T-helper 2 cell (primary cell): ENCODE measurements at places on chromosomes 5 and 9.

GRCh38 chr5:148991566-148991965 lies 71.3 kb downstream of the SH3TC2 start:
- no peak for DNase-seq

GRCh38 chr9:132381966-132382541 lies 24.6 kb downstream of the TTF1 start:
- DNase-seq = no peak

DNA sequence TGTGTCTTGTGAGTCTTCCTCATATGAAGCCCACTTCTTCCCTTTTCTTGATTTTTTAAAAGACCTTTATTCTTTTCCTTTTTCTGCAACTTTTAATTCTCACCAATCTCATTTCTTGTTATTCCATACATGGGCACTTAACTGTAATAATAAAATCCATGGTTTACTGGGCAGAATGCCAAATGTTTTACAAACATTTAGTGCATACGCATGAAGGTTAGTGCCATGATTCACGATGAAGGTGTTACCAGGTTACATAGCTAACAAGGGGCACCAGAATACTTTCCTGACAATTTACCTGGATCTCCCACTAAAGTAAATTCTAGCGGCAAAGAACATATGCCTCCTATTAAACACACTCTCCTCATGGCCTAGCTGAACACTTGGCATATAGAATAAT lies 28.5 kb downstream of the MAN2A1 start:
- DNase-seq = no peak

DNA sequence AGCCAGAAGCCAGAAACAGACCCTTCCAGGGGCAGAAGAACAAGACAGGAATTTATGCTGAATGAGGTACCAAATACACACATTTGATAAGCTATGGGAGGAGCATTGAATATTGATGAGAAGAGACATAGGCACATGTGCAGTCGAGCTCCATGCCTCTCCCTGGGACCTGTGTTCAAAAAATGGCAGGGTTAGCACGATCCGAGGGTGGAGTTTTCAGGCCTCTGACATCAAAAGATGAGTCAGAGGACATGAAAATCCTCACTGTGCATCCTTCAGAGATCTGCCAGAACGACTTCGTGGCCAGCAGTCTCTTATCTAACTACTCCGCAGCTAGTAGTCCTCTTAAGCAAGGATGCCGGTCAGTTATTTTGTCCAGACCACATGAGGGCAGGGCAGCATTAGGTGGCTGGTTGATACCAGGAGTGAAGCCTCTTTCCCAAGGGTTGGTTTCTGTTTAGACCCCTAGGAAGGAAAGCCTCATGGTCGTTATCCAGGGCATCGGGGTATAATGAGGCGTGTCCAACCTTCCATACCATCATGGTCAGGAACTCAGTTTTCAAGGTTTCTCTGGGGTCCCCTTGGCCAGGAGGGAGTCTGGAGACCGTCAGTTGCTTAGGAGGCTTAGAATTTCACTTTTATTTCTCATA lies 11.6 kb upstream of the CMBL start:
- no peak for DNase-seq

DNA sequence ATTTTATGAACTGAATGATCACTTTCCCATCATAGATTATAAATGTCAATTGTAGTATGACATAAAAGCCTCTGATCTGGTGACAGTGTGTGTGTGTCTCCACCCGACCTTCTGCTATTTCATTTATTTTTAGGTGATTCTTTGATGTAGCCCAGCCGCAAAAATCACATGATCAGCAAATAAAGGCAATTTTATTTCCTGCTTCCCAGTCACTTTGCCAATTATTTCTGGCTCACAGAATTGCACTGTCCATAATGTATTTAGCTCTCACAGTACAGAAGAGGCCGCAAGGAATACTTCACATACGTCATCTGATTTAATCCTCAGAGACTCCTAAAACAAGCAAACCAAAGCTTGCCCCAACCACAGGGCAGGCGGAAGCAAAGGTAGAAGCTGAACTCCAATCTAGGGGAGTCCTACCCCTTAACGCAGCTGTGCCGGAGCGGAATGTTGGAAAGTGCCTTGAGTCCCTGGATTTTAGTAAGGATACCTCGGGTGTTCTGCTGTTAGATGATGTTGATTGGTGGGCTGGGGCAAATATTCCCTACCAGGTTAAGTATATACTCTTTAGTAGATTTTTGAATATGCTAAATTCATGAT lies 384.0 kb upstream of the IRX4 start:
- no peak for DNase-seq

DNA sequence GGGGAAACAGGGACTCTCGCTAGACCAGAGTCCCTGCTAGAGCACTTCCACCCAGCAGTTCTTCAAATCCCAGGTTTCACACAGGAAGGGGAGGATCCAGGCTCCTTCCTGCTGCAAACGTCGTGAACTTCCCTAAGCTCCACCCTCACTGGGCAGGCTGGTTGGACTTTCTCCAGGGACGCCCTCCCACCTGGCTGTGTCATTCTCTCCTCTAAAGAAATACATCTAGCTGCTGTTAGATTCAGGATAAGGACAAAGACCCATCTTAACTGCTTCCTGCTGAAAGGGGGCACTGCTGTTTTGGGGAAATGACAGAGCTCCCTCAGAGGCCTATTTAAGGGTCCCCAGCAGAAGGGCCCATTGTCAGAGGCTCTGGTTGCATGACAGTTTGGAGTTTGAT lies 230.7 kb downstream of the SEMA6A start:
- DNase-seq = no peak

DNA sequence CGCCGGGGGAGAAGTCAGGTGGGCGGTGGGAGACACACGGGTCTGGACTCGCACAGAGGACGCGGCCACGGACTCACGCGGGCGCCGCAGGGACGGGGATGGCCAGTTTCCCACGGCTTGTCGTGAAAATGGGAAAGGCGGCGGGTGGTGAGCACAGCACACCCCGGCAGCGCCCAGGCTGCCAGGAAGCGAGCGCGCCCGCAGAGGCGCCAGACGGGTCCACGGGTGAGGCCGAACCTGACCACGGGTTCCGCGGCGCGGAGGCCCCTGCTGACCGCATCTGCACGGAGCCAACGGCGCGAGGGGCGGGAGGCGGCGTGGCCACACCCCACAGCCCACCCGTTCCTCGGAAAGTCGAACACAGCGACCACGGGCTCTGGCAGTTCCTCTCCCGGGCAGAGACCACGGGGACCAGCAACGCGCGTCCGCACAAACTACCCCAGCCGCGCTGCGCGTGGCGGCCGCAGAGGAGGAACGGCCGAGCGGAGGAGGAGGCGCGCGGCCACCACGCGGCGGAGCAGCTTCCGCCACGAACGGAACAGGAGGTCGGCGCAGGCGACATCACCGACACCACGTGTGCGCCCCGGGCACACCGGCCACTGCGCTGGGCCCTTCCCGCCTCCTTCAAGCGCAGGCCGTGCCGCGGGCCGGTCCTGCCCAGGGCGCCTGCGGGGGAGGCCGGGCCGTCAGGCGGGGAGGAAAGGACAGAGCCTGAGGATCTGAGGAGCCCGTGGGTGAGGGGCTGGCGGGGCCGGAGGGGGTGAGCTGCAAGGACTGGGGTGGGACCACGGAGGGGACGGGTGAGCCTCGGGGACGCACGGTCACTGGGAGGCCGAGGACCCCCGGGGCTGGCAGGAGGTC lies 5.6 kb downstream of the EXD3 start:
- peak; percentile 28 for DNase-seq
